Lung (tissue), 17 donors: ENCODE measurements at places on chromosomes 3 and 15. TPM values are rescaled to one million over a fixed set of nuclear protein-coding genes. Genes with fewer than 3 reads are reported as not detected.
A peak's percentile ranks its signal among the peaks of the same experiment; 100 is the strongest.

DNA sequence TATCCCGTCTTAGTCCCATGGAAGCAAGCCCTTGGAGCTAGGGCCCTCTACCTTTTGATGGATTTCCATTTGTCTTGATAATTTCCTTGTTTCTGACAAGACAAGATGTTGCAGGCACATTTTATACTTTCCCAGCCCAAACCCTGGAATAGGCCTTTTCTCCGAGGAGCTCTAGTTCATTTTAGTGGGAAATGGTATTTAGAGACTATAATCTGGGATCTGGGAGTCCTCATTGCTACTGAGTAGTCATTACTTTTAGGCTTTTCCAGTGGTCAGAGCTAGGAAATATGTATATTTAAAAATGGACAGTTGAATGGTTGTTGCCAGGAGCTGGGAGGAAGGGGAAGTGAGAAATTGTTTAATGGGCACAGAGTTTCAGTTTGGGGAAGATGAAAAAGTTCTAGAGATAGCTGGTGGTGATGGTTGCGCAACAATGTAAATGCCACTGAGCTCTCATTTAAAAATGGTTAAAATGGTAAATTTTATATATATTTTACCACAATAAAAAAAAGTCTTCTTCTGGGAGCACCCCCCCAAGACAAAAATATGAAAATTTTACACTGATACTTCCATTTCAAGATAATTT is 31.6 kb downstream of the MLH1 start:
- H3K27ac ChIP-seq = peak overlapping the region; percentile 7
- H3K4me3 ChIP-seq = no peak overlapping the region
- no peak for DNase-seq

DNA sequence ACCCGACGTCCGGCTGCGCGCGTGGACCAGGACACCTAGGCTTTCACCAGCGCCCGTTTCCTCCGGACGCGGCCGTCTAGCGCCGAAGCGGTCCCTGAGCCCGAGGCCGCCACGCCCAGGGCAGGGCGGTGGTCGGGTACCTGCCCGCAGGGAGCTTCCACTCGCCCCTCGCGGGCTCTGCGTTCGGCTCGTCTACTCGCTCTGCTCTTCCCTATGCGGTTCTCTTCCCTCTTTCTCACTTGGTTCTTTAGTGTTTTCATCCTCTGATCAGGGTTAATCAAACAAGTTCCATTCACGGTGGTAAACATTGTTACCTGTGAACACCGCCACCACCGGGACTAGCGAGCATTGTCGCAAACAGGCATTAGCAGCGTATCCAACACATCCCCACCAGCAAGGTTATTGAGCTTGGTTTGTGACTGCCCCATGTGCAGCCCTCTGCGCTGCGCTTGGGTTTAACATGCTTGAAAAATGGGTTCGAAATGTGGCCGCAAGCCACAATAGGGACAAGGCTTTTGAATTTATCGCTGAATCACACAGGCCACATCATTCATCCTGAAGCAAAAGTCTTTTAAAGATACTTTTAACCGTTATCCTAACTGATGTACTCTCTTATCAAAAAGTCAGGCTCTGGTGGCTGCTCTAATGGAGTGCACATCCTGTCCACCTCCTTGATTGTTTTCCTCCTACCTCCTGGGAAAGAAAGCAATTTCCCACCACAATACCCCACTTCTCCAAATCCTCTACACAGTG is 843 bp upstream of the CD47 start:
- peak overlapping the region; percentile 72 for H3K27ac ChIP-seq
- peaks cover 2% of the 10 kb centered on the region for H3K36me3 ChIP-seq
- peak overlapping the region; percentile 90 for H3K4me3 ChIP-seq
- H3K4me1 ChIP-seq = peaks cover 5% of the 10 kb centered on the region

DNA sequence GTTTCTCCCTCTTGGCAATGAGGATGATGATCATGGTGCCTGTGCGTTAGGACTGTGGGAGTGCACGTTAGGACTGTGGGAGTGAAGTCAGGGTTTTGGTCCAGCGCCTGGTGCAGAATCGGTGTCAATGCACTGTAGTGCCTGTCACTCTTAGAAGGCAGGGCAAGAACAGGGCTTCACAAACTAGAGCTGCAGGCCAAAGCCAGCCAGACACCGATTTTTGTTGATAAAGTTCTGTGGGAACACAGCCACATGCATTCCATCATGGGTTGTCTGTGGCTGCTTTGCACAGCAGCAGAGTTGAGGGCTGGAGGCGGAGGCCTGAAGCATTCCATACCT is 32.6 kb upstream of the NR2C2 start:
- peaks cover 8% of the 10 kb centered on the region for H3K36me3 ChIP-seq
- DNase-seq = no peak
- H3K4me1 ChIP-seq = peaks cover 4% of the 10 kb centered on the region
- H3K4me3 ChIP-seq = no peak overlapping the region

GRCh38 chr15:52709187-52709981 is 30.2 kb upstream of the ATOSA start:
- DNase-seq = no peak
- H3K27ac ChIP-seq = no peak overlapping the region
- no peak overlapping the region for H3K4me3 ChIP-seq
- H3K4me1 ChIP-seq = no peaks in the 10 kb centered on the region
- no peaks in the 10 kb centered on the region for H3K36me3 ChIP-seq
- H3K27me3 ChIP-seq = no peaks in the 10 kb centered on the region

DNA sequence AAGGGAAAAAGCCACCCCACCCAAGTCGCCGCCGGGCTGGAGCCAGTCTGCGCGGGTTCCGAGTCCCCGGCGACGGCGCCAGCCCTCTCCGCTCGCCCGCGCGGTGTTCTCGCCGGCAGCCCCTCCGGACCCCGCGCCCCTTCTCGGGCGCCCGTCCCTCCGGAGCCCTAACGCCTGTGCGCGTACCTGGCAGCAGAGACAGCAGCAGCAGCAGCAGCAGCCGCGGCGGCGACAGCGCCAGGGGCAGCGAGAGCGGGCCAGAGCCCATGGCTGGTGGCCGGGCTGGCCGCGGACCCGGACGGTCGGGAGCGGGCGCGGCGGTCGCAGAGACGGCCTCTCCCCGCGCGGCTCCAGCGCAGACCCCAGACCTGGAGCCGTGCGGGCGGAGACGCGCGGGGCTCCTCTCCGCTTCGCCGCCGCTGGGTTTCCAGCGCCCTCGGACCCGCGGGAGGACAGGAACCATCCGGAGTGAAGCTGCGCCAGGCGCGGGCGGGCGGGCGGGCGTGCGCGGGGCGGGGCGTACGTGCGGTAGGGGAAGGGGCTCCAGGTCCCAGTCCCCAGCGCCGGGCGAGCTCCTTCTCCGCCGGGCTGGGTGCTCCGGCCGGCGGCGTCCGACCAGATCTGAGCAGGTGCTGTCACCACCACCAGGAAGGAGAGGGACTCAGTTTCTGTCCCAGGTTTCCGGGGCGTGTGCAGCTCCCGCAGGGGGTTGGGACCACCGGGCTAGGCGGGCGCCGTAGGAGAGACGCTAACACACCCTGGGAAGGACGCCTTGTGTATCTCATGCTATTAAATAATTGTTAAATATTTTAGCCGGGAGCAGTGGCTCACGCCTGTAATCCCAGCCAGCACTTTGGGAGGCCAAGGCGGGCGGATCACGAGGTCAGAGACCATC is at the start of gene CHRNA3:
Gene CHRNA3, minus strand, starts transcription at position 470 of the 895 bp plus-strand sequence. Its CDS starts 202 bp downstream, at position 268.
- H3K36me3 ChIP-seq = no peaks in the 10 kb centered on the region
- H3K27me3 ChIP-seq = peaks cover 22% of the 10 kb centered on the region
- H3K27ac ChIP-seq = no peak within 1 kb of the TSS
- H3K4me3 ChIP-seq = no peak within 1 kb of the TSS
- H3K4me1 ChIP-seq = peaks cover 7% of the 10 kb centered on the region

- H3K36me3 ChIP-seq = no peaks in the 10 kb centered on the region
- no peak overlapping the region for H3K27ac ChIP-seq
- H3K4me1 ChIP-seq = peaks cover 5% of the 10 kb centered on the region
- no peak for DNase-seq
- H3K4me3 ChIP-seq = no peak overlapping the region
Measured at GRCh38 chr3:15342246-15342645, 9.9 kb upstream of the SH3BP5 start.

- no peak for DNase-seq
- H3K27me3 ChIP-seq = no peaks in the 10 kb centered on the region
- peaks cover 23% of the 10 kb centered on the region for H3K4me1 ChIP-seq
- H3K36me3 ChIP-seq = no peaks in the 10 kb centered on the region
- peak overlapping the region; percentile 49 for H3K27ac ChIP-seq
Measured at GRCh38 chr15:68815598-68815997, 5.1 kb downstream of the ANP32A start.

- H3K4me1 ChIP-seq = no peaks in the 10 kb centered on the region
- no peaks in the 10 kb centered on the region for H3K36me3 ChIP-seq
- no peak for DNase-seq
- no peak overlapping the region for H3K4me3 ChIP-seq
- peaks cover 3% of the 10 kb centered on the region for H3K27me3 ChIP-seq
- H3K27ac ChIP-seq = no peak overlapping the region
Measured at GRCh38 chr3:127485396-127486170, 105.0 kb downstream of the TPRA1 start.

GRCh38 chr3:53643757-53644156 is 149.3 kb downstream of the CACNA1D start:
- H3K4me1 ChIP-seq = peaks cover 11% of the 10 kb centered on the region
- H3K27me3 ChIP-seq = no peaks in the 10 kb centered on the region
- H3K36me3 ChIP-seq = no peaks in the 10 kb centered on the region
- H3K27ac ChIP-seq = no peak overlapping the region

- H3K4me3 ChIP-seq = no peak overlapping the region
- H3K27me3 ChIP-seq = no peaks in the 10 kb centered on the region
- no peak overlapping the region for H3K27ac ChIP-seq
- DNase-seq = no peak
- H3K4me1 ChIP-seq = no peaks in the 10 kb centered on the region
Measured at GRCh38 chr15:84736375-84736774, 12.0 kb upstream of the ZNF592 start.

DNA sequence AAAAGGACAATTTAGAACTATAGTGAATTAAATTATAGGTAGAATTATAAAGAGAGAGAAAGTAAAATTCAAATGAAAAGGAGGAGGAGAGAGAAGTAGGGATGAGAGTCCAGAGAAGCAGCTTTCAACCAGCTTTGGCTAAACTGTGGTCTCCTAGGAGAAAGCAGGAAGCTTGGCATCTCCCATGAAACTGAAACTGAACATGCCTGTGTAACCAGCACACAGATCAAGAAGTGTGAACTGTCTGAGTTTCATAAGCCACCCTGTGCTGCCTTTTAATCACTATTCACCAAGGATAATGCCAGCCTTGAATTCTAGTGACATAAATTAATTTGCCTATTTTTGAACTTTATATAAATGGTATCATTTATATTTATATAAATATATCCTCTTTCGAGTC is 128.5 kb downstream of the MYRIP start:
- no peak overlapping the region for H3K27ac ChIP-seq
- no peak overlapping the region for H3K4me3 ChIP-seq
- no peaks in the 10 kb centered on the region for H3K4me1 ChIP-seq
- DNase-seq = no peak

GRCh38 chr3:49689046-49689907 is at the start of the genes MST1 and RNF123:
TSS of gene MST1 (minus strand) at chr3:49689474. CDS start at chr3:49688691, 783 bp downstream.
TSS of gene RNF123 (plus strand) at chr3:49689557. CDS start at chr3:49691166, 1,609 bp downstream.
- no peaks in the 10 kb centered on the region for H3K36me3 ChIP-seq
- H3K4me3 ChIP-seq = peak within 1 kb of the TSS; percentile 75
- no peaks in the 10 kb centered on the region for H3K27me3 ChIP-seq
- H3K27ac ChIP-seq = peak within 1 kb of the TSS; percentile 80

GRCh38 chr15:29805043-29805707 is 17.1 kb downstream of the TJP1 start:
- H3K4me1 ChIP-seq = peaks cover 13% of the 10 kb centered on the region
- no peak overlapping the region for H3K4me3 ChIP-seq
- H3K27me3 ChIP-seq = no peaks in the 10 kb centered on the region
- peak; percentile 71 for DNase-seq

DNA sequence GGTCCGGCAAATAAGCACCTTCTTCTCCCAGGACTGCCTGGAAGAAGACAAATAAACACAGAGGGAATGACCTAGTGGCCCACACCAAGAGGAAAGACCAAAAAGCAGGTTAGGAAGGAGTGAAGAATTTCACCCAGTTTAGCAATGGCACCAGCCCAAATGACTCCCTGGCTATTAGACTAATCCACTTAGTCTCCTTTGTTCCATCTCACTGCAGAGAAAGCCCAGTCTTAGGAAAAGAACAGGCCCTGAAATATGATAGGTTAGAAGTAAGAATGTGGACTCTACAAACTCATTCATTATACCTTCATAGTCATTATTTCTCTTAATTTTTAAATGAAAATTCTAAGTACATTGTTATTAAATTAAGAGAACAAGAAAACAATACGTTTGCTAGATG is 23.2 kb downstream of the SERPINI2 start:
- no peaks in the 10 kb centered on the region for H3K27me3 ChIP-seq
- no peak overlapping the region for H3K4me3 ChIP-seq
- no peak overlapping the region for H3K27ac ChIP-seq
- DNase-seq = no peak
- no peaks in the 10 kb centered on the region for H3K4me1 ChIP-seq

The SPATA12 gene
- not detected for total RNA-seq

The UCN2 gene
- total RNA-seq = 0.18 TPM

The PPP1R14D gene
- not detected for total RNA-seq

The TEX264 gene
- 36.1 TPM for total RNA-seq

The RAD51 gene
- 1.3 TPM for total RNA-seq

The ADAMTS17 gene
- total RNA-seq = 2.7 TPM

The CCK gene
- 0.28 TPM for total RNA-seq

The CILP gene
- 0.97 TPM for total RNA-seq

The FXR1 gene
- 315 TPM for total RNA-seq

The SLC12A8 gene
- total RNA-seq = 5.9 TPM

The PAQR9 gene
- not detected for total RNA-seq
